ENCODE measurements at places on chromosomes 7 and 10.
A peak's percentile ranks its signal among the peaks of the same experiment; 100 is the strongest.

DNA sequence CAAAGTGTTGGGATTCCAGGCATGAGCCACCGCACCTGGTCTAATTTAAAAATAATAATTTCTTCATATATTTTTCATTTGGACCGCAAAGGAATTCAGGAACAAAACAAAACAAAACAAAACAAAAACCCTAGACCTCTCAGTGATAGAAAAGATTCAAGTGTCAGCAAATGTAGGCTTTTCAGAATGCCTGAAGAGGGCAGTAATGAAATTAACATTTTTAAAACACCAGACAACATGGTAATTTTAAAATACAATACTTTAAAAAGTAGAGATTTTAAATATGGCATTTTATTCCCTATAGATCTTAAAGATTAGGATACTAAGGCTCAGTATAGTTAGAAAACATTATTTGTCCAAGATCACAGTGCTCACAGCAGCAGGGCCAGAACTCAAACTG lies 36.6 kb downstream of the DNMBP start:
- no peak for DNase-seq

GRCh38 chr7:32115831-32116230 lies 45.6 kb upstream of the PDE1C start:
- no peak for DNase-seq

DNA sequence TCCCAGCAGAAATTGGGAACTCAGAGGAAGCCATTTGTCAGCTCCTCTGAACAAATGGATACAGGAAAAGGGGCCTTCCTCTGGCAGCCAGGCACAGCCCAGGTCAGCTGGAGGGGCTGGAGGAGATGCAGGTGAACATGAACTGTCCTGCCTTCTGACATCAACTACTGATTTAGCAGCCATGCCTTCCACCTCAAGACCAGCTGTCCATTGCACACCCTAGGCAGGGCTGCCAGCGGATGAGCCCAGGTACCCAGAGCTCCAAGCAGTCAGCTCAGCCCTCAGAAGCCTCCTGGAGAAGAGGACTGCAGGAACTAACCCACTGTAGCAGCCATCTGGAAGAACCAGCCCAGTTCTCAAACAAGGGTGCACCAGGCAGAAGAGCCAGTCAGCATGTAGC lies 44.1 kb upstream of the GDF10 start:
- DNase-seq: no peak

GRCh38 chr7:41881331-41882130 lies 178.6 kb upstream of the INHBA start:
- DNase-seq: no peak

DNA sequence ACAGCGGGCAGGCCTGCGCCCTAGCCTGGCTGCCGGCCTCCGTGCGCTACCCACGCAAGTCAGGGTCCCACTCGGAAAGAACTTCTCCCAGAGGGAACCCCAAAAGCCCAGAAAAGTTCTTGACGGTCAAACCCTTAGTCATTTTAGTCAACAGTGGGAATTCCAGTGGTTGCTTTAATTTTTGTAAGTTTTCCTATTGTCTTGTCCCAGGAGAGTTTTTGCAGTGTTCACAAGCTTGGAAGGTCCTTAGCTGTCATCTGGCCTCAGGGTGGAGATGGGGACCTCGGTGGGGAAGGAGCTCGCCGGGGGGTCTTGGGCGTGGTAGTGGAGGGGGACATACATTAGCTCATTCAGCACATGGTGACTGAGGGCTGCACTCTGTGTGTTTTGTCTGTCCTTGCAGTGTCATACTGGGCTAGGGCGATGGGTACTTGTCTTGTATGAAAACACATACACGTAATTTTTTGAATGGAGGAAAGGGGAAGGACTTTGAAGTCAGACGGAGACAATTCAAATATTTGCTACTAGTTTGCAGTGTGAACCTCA lies 736 bp downstream of the MINDY4 start:
- DNase-seq: no peak

GRCh38 chr10:129063877-129064276 lies 403.2 kb upstream of the MGMT start:
- DNase-seq: no peak

DNA sequence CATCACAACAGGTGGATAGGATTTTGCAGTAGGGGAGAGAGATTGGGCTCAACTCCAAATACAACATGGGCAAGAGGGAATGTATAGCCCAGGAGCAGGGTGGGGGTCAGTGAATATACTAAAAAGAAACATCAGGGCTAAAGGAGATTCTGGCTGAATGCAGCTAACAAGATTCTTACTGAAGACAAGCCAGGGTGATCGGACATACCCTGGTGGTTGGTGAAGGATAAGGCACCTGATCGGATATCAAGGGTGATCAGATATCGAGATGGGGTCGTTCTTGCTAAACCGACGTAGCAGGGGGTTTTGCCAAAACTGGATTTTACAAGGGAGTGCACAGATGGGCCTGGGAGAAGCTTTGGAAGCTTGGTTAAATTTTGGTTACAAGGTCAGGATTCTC lies 34.4 kb downstream of the WIPF3 start:
- no peak for DNase-seq

- no peak for DNase-seq
Measured at GRCh38 chr10:7069706-7070105, 341.1 kb downstream of the SFMBT2 start.

DNA sequence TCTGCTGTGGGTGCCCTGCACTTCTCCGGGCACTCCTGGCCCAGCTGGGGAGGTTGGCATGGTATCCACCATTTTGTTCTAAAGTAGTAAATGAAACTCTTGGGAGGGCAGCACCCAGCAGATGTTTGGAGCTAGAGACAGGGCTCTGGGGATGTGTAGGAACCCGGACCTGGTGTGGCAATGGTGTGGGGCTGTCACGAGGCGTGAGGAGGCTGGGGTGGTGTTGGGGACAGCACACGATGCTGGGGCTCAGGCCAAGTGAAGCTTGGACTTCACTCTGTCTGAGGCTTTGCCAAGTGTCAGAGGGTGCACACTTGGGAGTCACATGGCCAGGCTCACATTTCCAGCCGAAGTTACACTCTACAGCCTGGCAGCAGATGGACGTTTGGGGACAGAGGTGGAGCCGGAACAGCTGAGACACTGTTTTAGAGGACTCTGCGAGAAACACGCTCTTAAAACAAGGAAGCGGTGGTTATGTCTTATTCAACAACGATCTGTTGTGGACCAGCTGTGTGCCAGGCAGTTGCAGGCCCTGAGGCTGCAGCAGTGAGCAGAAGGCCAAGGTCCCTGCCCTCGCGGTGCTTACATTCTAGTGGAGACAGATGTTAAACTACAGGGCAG lies 118.2 kb downstream of the CUX1 start:
- no peak for DNase-seq

DNA sequence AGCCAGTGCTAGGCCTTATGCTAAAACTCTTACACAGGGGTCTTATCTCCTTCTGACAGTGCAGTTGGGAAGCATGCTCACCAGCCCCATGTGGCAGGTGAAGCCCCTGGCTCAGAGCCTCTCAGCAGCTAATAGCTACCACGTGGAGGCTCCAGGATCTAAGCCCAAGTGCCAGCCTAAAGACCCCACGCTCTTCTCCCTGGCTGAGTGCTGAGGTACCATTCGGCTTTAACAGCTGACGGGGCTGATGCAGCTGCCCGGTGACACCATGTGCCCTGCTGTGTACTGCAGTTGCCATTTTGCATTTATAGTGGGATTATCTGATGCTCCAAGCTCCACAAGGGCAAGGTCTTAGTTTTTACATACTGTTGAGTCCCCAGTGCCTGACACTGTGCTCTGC lies 515.7 kb upstream of the GALNT17 start:
- no peak for DNase-seq

DNA sequence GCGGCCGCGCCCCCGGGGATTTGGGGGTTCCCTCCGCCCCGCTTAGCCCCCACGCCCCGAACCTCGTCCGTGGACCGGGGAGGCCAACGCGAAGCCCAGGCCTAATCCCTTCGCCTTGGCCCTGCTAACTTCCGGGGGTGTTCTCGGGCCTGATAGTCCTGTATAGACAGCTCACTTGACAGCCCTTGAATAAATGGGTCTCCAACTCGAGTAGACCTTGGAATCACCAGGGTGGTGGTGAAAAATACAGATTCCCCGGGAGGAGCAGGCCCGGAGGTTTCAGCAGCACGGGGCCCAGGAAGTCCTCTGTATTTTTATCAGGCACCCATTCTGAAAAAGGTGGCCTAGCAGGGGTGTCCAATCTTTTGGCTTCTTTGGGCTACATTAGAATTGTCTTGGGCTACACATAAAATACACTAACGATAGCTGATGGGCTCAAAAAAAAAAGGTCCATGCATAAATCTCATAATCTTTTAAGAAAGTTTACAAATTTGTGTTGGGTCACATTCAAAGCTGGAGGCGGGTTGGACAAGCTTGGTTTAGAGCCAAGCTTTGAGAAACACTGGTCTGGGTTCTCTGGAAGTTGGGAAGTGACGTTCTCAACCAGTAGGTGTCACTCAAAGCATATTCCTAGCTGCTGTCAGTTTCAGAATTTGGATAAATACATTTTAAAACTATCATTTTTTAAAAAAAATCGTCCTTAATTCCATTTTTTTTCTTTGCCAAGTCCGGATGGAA lies 221.7 kb downstream of the PHTF2 start:
- peak; percentile 65 for DNase-seq

GRCh38 chr10:114285961-114286441 lies 46.9 kb downstream of the VWA2 start:
- peak; percentile 17 for DNase-seq

DNA sequence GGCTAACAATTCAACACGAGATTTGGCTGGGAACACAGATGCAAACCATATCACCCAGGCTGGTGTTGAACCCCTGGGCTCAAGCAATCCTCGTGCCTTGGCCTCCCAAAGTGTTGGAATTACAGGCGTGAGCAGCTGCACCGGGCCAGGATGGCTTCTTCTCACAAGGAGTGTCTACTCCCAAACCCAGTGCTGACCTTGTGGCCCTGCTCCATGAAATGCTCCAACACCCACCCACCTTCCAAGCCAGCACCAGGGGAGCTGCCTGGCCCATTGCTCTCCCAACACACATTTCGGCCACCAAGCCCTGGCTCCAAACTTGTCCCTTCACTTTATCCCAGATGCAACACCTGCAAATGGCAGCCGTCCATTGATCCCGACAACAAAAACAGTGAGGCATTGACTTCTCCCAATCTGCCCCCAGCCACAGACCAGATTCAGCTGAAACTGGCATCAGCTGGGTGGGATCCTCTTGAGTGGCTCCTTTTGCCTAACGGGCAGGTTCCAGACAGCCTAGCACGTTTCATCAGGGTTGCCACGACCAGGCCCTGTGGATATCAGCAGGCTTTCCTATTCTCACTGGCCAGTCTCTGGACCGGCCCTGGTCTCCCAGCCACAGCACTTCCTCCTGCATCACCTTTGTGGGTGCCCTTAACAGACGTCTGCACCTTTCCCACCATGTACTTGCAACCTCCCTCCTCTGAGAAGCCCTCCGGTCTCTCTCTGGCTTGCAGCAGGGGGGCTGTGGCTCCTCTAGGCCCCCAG lies 105.7 kb upstream of the CARD11 start:
- DNase-seq: no peak

DNA sequence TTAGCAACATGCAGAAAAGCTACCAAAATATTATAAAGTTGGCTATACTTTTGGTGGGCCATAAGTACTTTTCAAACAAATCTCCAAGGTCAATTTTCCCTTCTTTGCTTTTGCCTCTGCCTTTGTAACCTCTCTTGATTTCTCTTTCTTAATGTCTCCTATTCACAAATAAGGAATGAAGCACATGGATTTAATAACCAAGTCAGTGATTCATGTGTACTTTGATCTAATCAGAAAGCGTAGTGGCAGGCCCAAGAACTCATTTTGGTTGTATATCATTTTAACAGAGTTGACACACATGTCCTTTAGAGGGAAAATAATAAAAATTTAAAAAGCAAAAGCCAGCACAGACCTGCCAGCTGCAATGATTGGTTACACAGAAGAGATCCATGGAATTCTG lies 93.7 kb downstream of the FZD1 start:
- DNase-seq: no peak

- no peak for DNase-seq
Measured at GRCh38 chr10:86339226-86339865, 27.2 kb downstream of the GRID1 start.

GRCh38 chr7:108839076-108839475 lies 269.4 kb downstream of the DNAJB9 start:
- DNase-seq: no peak

DNA sequence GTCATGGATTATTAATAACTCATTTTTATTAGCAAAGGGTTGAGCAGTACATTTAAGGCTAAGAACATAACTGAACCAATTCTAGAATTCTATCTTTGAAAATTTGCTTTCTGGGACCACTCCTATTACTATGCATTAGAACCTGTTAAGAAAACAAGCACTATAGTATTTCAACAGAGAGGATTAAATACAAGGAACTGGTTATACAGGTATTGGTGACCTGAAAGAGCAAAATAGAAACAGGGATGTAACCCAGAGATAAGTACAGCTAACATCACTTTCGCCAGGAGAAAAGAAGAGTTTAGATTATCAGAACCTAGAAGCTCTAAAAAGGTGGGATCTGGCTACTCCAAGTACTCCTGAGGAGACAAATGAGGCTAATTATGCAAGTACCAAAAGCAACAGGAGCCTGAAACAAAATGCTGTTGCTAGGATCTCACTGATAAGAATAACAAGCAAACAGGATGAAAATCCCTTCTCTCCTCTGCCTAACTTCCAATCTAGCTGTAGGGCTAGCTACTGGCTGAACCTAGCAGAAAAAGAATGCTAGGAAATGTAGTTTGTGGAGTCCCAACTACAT lies 32.1 kb upstream of the ELAPOR2 start:
- no peak for DNase-seq
